ENCODE measurements at places on chromosomes 7 and 10.

- DNase-seq: no peak
Observed at GRCh38 chr10:123301077-123301857, 147.1 kb downstream of the BUB3 start.

DNA sequence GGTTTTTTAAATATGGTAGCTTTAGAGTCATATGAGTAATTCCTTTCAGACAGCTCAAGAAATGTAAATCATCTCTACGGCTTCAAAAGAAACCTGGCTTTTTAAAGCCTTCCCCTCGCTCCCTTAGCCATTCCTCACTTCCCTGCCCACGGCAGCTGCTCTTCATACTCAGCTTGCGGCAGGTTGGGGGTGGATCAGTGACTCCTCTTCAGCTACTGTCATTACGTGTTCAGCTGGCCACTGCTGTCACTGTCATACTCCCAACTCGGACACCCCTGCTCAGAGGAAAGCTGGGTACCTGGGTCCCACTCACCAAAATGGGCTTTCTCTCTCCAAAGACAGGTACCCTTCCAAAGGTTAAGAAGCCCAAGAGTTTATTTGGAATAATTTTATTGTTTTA lies 6.6 kb downstream of the YWHAG start:
- no peak for DNase-seq

DNA sequence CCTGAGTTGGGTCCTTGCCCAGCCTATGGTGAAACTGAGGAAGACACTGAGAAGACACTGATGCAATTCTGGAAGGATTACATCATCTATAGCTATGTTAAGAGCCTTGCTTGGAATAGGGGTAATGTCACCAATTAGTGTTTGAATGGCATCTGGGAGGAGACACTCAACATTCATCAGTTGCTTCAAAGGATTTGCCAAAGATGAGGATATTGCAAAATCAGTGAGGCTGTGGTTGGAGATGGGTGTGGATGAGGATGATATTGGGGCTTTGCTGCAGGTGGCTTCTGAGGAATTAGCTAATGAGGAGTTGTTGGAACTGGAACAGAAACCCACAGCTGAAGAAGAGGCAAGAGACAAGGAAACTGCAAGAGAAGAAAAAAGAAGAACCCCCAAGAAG lies 146.7 kb upstream of the SP4 start:
- no peak for DNase-seq

- DNase-seq: no peak
Observed at GRCh38 chr7:75872073-75872782, 6.6 kb upstream of the RHBDD2 start.

- DNase-seq: no peak
Observed at GRCh38 chr10:66654861-66655260, 271.0 kb upstream of the LRRTM3 start.

GRCh38 chr10:59695637-59696036 lies 14.0 kb downstream of the SLC16A9 start:
- no peak for DNase-seq

DNA sequence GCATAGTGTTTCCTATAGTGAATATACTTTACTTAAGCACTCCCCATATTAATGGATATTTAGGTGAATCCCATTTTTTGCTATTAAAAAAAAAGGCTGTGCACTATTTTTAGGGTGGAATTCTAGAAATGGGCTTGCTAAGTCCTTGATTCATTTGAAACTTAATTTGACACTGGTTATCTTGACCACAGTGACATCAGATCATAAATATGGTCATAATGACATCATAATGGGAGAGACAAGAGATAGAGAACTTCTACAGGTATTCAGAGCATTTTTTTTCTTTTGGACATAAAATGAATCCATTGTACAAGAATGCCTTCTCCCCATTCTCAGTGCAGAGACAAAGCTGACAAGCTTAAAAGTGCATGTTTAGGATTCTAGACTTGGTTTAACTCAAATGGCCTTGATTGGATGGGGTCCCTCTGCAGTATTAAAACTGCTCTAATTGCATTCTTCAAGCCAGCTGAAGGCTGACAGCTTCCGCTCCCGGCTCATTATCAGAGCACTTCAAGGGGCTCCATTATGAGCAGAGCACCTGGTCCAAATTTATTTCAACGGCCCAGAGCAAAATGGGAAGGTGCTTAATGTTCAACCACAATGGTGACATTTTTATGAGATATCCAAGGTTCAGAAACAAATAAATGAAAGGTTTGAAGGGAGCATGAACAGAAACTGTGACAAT lies 104.8 kb downstream of the JAZF1 start:
- DNase-seq: no peak

- no peak for DNase-seq
Observed at GRCh38 chr10:48511875-48512231, 93.0 kb downstream of the ARHGAP22 start.

GRCh38 chr10:72037811-72038210 lies 50.5 kb downstream of the SPOCK2 start:
- DNase-seq: no peak
